Activated CD4-positive, alpha-beta T cell treated with anti-CD3 and anti-CD28 coated beads for 24 hours (primary cell): ENCODE measurements at places on chromosomes 11 and 22.

DNA sequence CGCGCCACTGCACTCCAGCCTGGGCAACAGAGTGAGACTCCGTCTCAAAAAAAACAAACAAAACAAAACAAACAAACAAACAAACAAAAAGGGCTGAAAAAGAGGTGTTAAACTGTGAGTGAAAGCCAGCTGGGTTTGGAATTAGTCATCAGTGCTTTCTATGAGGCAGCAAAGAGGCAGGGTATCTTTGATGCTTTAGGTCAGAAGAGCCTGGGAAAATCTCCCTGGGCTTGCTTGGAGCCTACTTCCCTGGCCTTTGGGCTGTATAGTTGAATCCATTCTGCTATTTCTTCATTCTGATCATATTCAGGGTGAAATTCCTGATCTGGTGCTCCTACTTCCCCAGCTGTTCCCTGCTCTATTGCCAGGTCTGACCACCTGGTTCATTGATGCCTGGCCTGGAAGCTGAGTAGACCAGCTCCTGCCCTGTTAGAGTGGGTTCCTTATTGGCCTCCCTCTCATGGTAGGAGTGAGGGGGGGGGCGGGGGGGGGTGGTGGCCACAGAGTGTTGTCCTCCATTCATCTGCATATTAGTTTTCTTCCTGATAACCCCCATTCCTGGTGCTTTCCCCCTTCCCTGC, 65.6 kb downstream of the INSC start:
- no peak for DNase-seq

- DNase-seq, result peak; percentile 19
Measured at GRCh38 chr11:2089536-2090165, 49.5 kb downstream of the IGF2 start.

DNA sequence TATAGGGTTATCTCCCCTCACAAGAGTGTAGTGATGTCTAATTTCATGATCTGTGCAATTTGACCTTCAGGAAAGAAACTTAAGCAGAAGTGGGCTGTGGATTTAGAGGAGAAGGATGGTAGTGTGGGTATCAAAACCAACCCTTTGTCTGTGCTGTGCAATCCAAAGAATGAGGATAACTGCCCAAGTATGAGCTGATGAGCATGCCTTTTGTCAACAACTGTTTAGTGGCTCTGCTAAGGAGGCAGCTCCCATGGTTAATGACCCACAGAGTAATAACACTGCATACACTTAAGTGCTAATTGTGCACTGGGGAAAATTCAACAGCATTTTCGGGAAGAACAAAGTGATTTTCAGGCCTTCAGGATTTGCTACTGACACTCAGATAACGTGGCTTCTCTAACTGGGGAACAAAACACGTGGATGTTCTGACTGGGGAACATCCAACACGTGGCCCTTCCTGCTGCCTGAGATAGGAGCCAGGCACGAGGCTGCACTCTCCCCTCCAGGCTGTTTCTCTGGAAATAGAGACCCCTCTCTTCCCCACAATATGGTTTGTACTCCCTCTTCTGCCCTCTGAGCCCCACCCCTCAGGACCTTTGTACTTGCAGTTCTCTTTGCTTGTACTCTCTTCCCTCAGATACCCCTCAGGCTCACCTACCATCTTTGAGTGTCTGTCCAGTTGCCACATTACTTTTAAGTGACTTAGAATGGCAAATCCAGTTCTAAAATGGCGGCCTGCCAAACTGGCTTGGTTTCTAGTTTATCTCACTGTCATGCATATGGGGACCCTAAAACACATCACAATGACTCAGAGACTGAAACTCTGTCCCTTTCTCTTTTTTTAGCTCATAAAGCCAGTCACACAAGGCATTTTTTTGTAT, 234.9 kb upstream of the POU2AF2 start:
- DNase-seq, result no peak

DNA sequence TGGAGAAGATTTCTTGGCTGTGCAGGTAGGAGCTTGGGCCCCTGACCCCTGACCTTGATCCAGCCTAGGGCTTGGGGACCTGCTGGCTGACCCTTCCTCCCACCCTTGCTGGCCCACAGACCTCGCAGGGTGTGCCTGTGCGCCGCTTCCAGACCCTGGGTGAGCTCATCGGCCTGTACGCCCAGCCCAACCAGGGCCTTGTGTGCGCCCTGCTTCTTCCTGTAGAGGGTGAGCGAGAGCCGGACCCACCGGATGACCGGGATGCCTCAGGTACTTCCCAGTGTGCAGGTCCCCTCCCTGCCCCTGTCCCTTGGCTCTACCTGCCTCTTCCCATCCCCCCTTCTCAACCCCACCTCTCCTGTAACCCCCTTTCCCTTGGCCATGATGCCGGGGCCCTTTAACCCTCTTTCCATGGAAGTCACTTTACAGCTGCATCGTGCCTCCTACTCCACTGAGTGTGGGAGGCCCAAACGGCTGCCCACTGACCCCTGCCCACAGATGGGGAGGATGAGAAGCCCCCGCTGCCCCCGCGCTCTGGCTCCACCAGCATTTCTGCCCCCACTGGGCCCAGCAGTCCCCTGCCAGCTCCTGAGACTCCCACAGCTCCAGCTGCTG, 3.8 kb downstream of the INPPL1 start:
- no peak for DNase-seq

DNA sequence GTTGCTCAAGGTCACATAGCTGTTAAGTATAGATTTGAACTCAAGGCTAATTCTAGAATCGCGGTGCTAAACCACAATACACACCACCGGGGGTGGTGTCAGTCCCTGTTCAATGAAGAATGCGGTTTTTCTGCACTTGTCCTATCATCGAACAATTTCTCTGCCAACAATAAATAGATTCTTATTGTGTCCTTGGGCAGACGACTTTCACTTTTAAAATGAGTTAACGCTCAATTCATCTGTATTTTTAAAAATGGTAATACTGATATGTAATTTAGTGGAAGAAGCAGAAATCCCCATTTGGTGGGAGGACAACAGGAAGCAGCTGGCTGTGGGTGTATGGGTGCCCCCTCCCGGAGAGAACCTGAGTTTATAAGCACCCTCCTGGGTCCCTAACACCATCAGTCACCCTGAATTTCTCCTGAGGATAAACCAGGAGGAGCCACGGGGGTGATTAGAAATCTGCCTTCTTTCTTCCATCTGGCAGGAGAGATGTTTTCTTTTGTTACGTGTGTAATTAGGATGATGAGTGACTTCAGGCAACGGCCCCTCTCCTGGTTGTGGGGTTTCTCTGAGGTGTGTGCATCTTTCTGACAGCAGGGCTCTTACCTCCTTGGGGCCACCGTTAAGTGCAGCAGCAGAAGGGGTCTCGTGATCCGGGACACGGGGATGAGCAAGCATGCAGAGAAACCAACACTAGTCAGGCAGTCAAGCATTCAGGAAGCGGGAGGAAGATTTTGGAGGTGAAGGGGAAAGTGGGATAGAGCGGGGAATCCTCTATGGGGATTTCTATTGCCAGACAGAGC, 87.7 kb downstream of the GRAMD1B start:
- no peak for DNase-seq

GRCh38 chr11:79902493-79902892, 461.7 kb upstream of the TENM4 start:
- no peak for DNase-seq

GRCh38 chr11:61701242-61701886, 21.2 kb downstream of the DAGLA start:
- no peak for DNase-seq

DNA sequence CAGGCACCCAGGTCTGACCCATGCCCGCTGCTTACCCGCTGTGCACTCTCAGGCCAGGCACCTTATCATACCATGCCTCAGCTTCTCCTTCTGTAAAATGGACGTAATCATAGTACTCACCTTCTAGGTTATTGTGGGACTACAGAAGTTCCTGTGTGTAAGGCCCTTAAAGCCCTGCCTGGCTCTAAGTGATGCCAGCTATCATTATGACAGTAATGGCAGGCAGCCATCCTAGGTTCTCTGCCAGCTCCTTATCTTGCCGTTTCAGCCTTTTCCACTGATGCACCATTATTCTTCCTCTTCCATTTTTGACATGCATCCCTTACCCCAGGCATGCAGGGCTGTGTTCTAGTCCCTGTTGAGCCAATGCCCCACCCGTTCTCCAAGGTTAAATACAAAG, 57.9 kb downstream of the DBX1 start:
- DNase-seq, result no peak

- no peak for DNase-seq
Measured at GRCh38 chr22:31604746-31605705, 57.0 kb downstream of the PISD start.

DNA sequence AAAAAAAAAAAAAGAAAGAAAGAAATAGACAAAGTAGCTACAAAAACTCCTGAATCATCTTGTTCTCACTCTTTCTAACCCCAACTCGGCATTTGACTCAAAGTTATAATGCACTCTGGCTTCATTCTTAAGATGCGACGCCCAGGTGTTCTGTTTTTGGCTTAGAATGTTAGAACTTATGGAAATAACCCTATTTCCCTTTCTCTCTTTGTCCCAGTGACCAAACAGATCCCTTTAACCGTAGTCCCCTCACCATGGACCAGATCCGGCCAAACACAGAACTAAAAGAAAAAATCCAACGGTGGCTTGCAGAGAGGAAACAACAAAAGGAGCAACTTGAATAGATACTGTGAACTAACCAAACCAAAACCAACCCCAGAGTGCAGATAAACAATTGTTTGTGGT, 5.3 kb upstream of the ATP5MG start:
- DNase-seq, result no peak

DNA sequence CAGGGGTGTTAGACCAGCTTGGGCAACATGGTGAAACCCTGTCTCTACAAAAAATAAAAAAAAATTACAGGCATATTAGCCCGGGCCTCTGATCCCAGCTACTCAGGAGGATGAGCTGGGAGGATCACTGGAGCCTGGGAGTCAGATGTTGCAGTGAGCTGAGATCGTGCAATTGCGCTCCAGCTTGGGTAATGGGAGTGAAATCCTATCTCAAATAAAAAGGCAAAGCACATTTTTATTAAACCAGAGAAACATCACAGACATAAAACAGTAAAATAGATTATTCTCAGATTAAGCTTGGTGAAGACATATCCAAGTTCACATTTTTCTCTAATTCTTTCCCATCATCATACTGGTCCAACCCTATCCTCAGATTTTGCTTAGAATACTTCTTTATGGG, 30.1 kb upstream of the XBP1 start:
- DNase-seq, result no peak

DNA sequence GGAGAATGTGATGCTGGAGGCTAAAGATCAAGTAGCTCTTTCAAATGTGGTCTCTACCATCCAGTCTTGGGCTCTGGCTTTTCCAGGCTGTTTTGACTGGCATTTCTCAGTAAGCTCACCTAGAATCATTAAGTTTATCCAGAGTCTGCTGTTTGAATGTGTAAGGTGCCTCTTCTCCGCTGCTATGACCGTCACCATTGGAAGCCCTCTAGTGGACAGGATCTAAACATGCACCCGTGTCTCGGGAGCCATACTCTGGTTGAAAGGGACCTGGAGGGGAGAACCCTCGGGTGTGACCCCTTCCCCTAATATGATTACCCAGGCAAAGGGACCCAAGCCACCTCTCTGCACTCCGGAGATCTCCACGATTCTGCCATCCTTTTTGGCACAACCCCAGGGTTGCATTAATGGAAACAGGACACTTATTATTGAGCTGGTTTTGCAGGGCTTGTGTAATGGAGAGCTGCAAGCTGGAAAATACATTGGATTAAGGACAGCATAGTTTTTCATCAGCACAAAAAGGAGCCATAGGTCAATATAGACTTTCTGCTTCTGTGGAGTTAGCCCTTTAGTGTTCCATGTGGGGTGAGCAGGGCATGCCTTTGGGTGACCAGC, 191.0 kb upstream of the LARGE1 start:
- DNase-seq, result peak; percentile 0

DNA sequence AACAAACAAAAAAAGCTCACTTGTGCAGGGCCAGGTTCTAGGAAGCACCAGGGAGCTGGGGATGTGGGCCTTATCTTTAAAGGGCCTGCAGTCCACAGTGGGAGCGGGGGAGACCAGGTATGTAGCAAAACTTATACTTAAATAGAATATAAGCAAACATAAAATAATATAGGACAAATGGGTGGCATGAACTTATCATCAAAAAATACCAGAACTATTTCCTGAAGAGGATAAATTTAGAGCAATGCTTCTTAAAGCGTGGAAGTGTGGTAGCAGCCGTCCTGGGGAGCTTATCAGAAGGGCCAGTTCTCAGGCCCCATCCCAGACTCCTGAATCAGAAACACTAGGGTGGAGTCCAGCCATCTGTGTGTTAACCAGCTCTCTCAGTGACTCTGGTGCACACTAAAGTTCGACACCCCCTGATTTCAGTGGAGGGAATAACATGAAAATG, 9.3 kb downstream of the VPS26B start:
- no peak for DNase-seq

DNA sequence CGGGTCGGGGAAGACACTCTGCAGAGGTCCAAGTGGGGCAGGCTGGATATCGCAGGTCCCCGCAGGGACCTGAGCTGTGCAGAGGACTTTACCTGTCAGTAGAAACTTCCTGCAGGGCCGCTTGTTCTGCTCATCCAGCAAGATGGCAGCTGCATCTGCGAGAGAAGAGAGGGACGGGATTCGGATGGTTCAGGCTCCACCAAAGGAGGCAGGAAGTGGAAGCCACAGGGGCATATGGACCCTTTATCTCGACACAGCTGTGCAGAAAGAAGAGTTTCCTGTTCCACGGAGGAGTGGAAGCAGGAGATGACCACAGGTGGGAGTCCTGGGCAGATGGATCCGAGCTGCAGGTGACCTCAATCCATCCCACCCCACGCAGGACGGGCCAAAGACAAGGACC, 22.5 kb downstream of the CABP7 start:
- DNase-seq, result no peak

GRCh38 chr11:39741066-39741465, 1718.4 kb downstream of the LRRC4C start:
- DNase-seq, result no peak

GRCh38 chr11:20090654-20091374, 69.5 kb downstream of the DBX1 start:
- DNase-seq, result no peak

DNA sequence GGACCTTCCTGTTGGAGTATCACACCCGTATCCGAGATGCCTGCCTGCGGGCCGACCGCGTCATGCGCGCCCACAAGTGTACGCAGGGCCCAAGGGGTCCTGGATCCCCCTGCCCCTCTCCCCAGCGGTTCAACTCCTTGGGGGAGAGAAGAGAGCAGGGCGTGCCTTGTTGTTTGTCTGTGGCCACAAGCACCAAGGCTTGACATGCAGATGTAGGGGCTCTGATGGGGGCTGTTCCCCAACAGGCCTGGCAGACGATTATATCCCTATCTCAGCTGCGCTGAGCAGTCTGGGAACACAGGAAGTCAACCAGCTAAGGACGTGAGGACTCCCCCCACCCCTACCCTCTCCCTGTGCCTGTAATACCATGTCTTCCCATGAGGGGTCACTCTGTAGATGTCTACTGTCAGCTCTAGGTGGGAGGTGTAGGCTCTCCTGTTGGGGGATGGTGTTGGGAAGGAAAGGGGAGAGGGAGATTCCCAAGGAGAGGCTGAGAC, 6.8 kb downstream of the CFL1 start:
- DNase-seq, result no peak

GRCh38 chr11:70805243-70805642, 406.9 kb downstream of the CTTN start:
- DNase-seq, result no peak
